Pulmonary artery endothelial cell (primary cell): ENCODE measurements at places on chromosomes 2 and 18. TPM values are rescaled to one million over a fixed set of nuclear protein-coding genes. Genes with fewer than 3 reads are reported as not detected.

DNA sequence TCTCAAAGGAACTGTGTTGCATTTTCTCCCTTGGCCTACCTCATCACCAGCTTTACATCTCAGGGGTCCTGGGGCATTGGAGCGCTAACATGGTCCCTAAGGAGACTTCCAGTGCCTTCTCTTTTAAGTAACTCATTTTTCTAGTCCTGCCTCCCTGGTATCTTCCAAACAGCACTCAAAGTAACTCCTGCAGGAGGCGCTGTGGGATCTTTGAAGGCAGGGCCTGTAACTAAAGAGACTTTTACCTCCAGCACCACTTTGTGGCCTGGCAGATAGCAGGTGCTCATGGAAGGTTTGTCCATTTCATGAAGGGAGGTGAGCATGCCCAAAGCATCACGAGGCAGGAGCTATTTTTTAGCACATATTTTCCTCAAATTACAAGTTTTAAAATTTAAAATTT lies 411.0 kb upstream of the GYPC start:
- no peak for DNase-seq

GRCh38 chr2:239059854-239060253 lies 212.0 kb downstream of the TWIST2 start:
- DNase-seq, result no peak

Gene STON1
- total RNA-seq, result 7.3 and 10.5 TPM in 2 replicates

DNA sequence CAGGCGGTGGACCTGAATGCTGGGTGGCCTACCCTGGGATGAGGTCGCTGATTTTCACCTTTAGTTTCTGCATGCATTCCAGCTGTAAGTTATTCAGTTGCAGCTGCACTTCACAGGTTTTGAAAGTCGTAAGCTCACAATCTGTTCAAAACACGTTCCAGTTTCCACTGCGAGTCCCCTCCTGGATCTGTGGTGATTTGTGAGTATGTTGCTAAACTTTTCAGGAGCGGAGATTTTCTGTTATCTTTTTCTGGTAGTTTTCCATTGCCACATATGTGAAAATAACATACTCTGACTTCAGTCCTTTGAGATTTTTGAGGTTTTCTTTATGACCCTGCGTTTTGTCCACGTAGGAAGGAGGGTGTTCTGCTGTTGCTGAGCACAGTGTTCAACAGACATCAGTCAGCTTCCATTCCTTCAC lies 102.1 kb downstream of the SNTG2 start:
- no peak for DNase-seq

Gene RBM45
- total RNA-seq, result 21.2 and 24.0 TPM in 2 replicates

Gene AQP12B
- not detected in 2 replicates for total RNA-seq

GRCh38 chr18:2557536-2557935 lies 13.8 kb downstream of the METTL4 start:
- no peak for DNase-seq

DNA sequence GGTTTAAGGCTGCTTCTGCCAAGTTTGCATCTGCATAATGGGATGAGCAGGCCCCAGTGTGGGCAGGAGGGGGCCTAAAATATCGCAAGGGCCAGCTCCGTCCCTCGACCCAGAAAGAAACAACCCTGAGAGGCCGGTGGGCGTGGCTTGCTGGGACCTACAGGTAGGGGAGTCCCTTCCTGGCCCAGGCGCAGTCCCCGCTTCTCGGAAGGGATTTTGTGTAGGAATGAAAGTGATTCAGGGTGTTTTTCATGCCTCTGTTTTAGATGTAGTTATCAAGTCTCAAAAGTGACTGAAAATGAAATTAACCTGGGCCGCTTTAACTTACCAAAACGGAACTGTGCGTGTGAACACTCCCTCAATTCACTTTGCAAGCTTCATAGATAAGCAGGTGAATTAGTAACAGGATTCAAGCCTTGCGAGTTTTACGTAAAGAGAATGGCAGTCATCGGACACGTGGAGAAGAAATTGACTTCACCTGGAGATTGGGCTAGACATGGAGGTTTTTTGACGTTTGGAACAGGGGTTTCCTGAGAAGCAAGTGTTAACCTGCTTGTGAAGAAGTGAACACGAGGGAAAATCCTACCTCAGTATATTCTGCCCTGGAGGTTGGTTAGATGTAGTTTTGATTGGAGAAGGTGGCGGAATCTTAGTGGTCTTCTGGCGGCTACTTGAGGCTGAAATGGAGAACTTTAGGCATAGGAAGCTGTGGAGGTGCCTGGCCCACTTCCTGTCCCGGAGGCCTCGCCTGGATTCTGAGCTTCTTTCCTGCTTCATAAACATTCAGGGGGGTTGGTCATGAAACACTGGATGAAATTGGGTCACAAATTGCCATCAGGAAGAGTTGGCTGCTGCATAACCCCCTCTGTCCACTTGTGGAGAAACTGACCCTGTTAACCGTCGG lies 1.7 kb downstream of the NCK2 start:
- DNase-seq, result no peak
